NCI-H1694 (cell line): ENCODE measurements at places on chromosomes 2 and 18.

DNA sequence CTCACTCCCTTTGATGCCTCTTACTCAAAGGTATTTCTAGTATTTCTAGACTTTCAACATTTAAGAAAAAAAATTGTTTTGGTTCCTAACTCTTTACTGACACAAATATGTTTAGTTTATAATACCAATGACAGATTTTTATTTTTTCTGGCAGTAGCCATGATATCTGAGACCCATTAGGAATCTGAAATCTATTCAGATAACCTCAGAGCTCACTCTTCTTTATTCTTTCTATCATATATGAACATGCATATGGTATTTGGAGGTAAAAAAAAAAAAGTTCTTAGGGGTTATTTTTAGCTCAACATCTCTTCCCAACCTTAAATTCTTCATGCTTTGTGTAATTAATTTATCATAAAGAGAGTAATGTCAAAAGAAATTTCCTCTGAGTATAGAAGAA is 465.5 kb downstream of the CDH2 start:
- DNase-seq, result no peak

GRCh38 chr2:160175169-160176134 is 24.6 kb downstream of the ITGB6 start:
- no peak for DNase-seq

DNA sequence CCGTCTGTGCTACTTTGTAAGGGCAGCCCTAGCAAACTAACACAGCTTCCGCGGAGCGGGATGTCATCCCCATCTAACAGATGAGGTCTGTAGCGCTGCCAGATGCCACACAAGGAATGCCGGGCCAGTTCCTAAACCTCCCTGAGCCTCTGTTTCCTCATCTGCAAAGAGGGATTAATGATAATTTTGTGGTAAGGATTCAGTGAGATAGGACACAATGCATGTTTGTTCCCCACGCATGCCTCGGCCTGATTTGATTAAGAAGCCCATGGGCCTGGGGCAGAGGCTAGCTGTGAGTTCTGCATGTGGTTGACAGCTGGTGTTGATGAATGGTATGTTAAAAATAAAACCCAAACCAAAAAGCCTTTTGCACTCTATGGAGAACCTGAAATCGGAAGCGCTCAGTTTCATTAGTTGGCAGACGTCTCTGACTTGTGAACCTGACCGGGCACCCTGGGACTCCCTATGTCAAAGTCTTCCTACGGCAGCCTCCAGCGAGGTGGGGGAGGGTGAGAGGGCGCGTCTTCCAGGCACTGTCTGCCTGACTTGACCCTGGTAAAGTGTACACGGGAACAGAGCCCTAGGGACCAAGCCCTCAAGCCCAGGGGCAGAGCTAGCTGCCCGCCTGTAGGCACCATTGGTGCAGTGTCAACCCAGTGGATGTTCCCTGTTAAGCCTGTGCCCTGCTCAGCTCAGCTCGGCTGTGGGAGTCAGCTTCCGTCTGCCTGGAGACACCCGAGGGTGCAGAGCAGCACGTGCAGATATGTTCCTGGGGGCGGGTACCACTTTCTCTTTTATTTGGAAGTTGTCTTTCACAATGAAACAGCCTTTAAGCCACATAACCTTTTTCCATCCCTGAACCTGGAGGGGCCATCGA is 14.8 kb upstream of the INHBB start:
- no peak for DNase-seq

GRCh38 chr18:74598350-74599001 is 806 bp downstream of the ZNF407 start:
- DNase-seq, result peak; percentile 13

- DNase-seq, result no peak
These were observed 1.8 kb downstream of the MPV17 start for GRCh38 chr2:27320958-27321543.

DNA sequence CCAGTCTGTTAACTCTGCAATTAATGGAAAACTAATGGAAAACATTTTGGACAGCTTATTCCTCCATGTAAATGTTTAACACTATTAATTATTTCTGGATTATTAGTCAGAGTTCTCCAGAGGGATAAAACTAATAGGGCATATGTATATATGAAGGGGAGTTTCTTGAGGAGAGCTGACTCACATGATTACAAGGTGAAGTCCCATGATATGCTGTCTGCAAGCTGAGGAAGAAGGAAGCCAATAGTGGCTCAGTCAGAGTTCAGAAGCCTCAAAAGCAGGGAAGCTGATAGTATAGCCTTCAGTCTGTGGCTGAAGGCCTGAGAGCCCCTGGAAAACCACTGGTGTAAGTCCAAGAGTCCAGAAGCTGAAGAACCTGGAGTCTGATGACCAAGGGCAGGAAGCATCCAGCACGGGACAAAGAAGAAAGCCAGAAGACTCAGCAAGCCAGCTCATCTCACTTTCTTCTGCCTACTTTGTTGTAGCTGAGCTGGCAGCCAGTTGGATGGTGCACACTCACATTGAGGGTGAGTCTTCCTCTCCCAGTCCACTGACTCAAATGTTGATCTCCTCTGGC is 136.0 kb downstream of the PTH2R start:
- DNase-seq, result no peak

GRCh38 chr2:66443979-66444861 is 9.3 kb downstream of the MEIS1 start:
- no peak for DNase-seq

- no peak for DNase-seq
These were observed 139.0 kb upstream of the HNRNPA3 start for GRCh38 chr2:177073611-177074010.

GRCh38 chr2:144015655-144016245 is 504.2 kb downstream of the ZEB2 start:
- DNase-seq, result no peak

- DNase-seq, result no peak
These were observed 292.5 kb downstream of the NDUFA10 start for GRCh38 chr2:239732666-239733010.

GRCh38 chr2:71906357-71906973 is 241.2 kb downstream of the CYP26B1 start:
- no peak for DNase-seq

DNA sequence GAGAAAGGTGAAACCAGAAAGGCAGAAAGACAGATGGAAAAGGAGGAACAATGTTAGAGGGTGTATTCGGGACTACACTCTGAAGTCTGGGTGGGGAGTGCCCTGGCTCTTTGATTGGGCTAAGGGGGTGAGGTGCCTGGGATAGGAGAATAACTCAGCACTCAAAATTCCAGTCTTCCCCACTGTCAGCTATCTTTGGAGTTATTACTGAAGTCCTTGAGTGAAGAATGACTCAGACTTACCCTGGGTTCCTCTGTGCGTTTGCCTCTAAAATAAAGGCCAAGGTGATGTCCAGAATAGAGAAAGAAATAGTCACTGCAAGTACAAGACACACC is 151.8 kb upstream of the SERPINE2 start:
- DNase-seq, result no peak

GRCh38 chr2:41495050-41495449 is 552.8 kb upstream of the PKDCC start:
- DNase-seq, result no peak

DNA sequence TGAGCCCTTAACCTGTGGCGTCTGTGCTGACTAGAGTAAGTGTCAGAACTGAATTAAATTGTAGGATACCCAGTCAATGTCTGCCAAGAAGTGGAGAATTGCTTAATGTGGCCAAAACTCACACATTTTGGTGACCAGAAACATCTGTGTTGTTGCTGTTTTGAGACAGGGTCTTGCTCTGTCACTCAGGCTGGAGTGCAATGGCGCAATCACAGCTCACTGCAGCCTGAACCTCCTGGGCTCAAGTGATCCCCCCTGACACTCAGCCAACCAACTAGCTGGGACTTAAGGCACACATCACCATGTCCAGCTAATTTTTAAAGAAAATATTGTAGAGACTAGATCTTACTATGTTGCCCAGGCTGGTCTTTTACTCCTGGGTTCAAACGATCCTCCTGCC is 34.4 kb upstream of the RTN4 start:
- DNase-seq, result no peak

GRCh38 chr2:148531669-148532428 is 112.7 kb upstream of the EPC2 start:
- DNase-seq, result no peak

DNA sequence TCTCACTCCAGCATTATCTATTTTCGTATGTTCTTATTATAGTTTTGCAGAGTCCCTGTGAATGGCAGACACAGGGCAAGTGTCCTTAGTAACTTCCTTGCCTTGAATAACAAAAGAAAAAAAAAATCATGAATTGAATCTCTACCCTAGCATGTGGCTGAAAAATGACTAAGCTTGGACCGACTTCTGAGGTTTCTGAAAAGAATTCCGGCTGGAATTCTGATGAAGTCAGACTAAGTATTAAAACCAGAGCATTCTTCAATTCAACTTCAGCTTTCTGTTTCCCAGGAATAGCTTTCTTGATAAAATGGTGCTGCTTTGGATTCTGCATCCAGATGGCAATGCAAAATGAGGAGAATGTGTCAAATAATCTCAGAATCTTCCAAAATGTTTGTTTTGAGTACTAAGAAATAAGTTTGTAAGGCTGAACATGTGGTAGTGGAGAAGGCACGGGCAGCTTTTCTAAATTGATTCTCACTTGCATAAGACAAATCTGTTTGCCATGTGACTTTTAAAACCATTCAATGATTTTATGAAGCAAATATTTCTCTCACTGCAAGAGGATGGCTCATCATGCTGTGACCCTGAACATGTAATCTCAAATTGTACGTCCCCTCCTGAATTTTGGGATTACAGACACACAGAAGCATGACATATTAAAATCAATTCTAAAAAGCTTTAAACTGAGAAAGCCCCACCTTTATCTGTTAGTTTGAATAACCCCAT is 1462.8 kb upstream of the LRRTM1 start:
- DNase-seq, result no peak

- DNase-seq, result no peak
These were observed 351.5 kb downstream of the TXNL1 start for GRCh38 chr18:56286775-56287325.

DNA sequence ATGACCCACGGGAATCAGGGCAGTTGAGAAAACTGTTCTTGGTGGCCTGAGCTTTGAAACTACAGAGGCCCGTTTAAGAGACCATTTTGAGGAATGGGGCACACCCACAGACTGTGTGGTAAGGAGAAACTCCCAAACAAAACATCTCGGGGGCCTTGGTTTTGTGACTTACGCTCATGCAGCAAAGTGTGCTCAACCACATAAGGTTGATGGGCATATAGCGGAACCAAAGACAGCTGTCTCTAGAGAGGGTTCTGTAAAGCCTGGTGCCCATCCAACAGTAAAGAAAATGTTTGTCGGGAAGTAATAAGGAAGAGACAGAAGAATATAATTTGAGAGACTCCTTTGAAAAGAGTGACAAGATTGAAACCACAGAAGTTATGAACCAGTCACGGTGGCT is 5.4 kb downstream of the MRO start:
- no peak for DNase-seq

GRCh38 chr2:207692206-207693065 is 19.0 kb upstream of the CCNYL1 start:
- DNase-seq, result peak; percentile 11

- no peak for DNase-seq
These were observed 49.7 kb upstream of the ZNF397 start for GRCh38 chr18:35190948-35191697.

- no peak for DNase-seq
These were observed 4.9 kb downstream of the PDCD1 start for GRCh38 chr2:241853651-241854341.

DNA sequence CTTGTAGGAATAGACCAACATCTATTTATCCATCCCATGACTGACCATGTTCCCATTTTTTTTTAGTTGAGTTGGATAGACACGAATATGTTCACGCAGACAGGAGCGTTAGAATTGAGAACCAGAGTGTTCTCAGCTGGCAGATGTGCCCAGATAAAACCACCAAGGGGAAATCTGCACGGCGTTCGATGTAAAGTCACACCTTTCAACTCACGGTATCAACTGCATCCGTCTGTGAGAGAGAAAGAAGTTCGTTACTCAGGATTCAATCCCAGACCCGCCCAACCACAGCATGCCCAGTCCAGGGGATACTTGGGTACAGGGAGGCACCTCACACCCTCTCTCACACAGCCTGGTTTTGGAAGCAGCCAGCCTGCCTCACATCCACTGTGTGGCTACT is 26.1 kb downstream of the MAL start:
- no peak for DNase-seq

DNA sequence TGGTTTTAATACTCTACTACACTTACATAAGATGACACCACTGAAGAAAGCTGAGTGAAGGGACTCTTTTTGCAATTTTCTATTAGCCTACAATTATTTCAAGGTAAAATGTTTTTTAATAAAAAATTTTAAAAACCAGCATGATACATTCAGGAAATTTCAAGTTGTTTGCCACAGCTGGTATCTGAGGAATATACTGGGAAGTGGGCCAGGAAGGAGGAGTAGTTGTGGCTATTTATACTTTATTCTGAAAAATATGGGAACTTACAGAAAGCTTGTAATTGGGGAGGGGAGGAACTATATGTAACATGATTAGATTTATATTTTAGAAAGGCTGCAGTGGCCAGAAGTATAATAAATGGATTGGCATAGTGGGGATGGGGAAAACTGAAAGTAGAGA is 40.8 kb downstream of the WDR35 start:
- DNase-seq, result no peak

- no peak for DNase-seq
These were observed 126.0 kb upstream of the KLF7 start for GRCh38 chr2:207291625-207292252.

DNA sequence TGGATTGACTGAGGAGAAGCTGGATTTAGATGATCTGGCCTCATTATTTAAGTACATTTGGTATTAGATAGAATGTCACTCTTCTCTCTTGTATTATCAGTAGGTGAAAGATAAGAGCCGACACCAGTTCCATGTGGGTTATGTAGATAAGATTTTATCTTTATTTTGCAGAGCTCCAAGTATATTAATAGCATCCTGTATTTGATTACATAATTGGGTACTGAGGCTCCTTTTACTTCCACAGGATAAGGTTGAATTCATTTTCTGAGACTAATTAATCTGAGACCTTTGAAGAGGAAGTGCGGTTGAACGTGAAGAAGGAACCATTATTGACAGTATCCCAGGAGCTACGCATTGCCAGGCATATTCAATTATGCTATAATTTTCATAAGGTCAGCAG is 32.8 kb upstream of the CD226 start:
- no peak for DNase-seq

DNA sequence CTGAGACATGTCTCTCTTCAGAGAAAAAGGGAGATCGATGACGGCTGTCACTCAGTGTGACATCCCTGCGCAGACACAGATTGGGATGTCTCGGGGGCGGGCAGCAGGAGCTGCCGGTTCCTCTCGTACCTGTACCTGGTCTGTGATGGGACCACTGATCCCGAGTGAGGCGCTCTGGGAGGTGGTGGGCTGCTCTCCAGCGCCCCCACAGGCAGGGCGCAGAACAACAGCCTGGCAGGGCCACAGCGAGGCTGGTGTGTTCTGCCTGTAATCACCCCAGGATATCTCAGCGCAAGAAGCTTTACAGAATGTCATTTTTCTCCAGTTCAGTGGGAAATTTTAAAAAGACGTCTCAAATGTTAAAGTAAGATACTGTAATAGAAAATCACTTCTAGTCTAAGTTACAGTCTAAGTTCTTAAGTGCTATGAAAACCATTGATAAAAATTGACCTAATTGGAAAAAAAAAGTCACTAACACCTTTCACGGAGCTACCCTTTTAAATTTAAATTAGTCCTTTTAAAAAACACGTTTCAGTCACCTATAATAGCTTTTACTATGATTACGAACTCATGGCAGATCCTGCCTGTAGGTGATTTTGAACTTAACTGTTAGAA is 189.8 kb downstream of the SNTG2 start:
- no peak for DNase-seq

- no peak for DNase-seq
These were observed 56.4 kb upstream of the OTOS start for GRCh38 chr2:240196716-240197461.
